Coronary artery (tissue), 2 donors: ENCODE measurements at places on chromosomes 13 and 19.

- DNase-seq: no peak
Observed at GRCh38 chr13:107866032-107866940, 349.1 kb downstream of the LIG4 start.

DNA sequence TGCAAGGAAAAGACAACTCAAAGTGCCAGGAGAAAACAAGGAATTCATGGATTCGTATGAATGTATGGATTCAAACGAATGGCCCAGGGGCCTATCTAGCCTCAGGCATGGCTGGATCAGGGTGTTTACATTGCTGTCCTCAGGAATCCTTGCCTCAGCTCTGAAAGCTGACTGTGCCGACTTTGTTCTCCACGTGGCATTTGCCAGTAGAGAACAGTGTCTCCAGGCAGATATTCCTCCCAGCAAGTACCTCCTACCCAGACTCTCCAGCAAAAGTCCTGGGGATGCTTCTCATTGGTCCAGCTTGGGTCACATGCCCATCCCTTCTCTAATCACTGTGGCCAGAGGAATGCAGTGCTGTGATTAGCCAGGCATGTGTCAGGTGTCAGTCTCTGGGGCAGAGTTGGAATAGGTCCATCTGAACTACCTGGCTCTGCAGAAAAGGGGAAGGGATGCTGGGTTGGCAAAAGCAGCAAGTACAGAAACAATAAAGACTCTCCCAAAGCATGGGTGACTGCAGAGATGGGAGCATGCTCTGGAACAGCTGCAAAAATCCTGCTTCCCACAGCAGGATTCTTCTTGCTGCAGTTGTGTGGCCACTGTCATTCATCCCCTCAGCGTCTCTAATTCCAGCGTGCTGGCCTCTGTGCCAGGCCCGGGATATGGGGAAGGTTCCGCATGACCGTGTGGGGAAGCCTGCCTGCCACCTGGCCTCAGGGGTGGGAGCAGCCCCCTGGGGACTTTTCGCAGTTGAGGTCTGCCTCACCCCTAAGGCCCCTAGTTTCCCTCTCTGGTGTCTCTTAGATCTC lies 30.0 kb downstream of the CCNE1 start:
- no peak for DNase-seq

- DNase-seq: no peak
Observed at GRCh38 chr19:18477974-18478373, 40.0 kb upstream of the ISYNA1 start.

GRCh38 chr19:35403116-35403760 lies 32.4 kb downstream of the GPR42 start:
- DNase-seq: no peak

- no peak for DNase-seq
Observed at GRCh38 chr13:30418717-30419459, 3.4 kb upstream of the UBE2L5 start.

DNA sequence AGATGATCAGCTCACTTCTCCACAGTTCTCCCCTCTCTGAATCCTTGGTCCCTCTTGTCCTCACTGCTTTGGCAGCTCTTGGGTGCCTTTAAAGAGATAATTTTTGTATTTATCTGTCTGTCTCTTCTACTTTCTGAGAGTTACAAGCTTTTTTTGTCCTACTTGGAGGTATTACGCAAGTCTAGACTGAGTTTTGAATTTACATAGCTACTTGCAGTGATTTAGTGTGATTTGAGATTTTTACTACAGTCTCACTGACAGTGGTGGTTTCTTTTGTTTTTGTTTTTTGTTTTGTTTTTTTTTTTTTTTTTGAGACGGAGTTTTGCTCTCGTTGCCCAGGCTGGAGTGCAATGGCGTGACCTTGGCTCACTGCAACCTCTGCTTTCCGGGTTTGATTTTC lies 22.1 kb downstream of the URI1 start:
- no peak for DNase-seq

GRCh38 chr13:52374389-52374788 lies 31.6 kb downstream of the THSD1 start:
- DNase-seq: no peak

- no peak for DNase-seq
Observed at GRCh38 chr19:5594521-5594950, 26.8 kb upstream of the TINCR start.

DNA sequence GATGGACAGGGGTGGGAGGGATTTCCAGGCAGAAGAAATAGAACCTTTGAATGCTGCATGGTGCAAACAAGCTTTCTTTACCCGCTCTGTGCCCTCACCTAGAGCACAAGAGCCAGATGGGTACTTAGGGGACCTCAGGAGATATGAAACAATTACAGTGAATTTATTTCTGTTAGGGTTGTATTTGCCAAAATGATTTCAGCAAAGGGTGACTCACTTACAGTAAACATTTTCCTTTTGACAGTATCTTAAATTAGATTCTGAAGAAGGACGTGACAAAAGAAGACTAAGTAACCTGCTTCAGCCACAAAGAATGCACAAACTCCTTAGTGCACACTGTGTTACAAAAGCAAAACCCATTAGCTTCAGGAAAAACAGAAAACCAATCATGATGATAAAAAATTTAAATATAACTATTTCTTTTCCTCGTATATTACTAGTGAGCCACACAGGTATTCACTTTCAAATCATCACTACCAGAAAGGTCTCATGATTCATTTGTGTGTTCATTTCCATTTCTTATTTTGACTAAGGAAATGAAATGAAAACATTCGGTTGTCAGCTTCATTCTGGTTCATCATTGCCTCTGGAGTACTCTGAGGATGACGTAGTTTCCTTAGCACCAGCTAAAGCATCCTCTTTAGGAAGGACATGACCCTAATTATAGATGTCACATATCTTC lies 158.8 kb downstream of the NHLRC3 start:
- no peak for DNase-seq

DNA sequence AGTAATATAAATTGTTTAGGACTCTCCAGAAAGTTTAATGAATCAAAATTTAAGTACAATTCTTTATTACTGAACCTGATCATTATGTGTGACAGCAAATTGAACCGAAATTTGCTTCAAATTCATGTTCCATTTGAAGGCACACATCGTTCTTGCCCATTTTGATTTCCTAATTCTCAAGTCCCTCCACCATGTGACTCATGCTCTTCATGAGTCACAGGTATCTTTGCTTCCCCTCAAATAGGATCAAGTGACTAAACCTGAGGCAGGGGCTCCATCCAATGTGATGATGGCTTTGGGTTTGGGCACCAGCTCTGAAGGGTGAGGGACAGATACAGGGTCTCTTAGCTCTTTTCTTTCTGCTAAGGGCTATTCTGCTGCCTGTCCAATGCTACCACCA lies 86.1 kb downstream of the THSD1 start:
- DNase-seq: no peak

GRCh38 chr13:111005808-111006505 lies 91.1 kb upstream of the ANKRD10 start:
- DNase-seq: no peak

DNA sequence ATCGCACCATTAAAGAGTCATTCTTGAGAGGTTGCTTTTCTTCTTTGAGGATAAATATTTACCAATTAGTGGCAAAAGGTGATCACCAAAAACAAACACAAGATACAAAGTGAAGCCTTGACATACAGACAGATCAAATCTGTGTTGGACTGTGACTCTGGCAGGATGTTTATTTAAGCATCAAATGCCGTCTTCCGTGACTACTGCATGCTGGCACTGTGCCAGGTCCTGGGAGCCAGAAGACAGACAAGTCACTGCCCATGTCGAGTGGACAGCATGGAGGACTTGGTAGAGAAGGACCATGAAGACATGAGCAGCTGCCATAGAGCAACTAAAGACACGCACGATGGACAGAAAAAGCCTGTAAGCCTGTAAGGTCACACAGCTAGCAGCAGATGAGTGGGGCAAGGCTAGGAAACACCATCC lies 92.8 kb upstream of the FARP1 start:
- DNase-seq: no peak

GRCh38 chr13:73190477-73190876 lies 131.7 kb downstream of the KLF5 start:
- DNase-seq: no peak

DNA sequence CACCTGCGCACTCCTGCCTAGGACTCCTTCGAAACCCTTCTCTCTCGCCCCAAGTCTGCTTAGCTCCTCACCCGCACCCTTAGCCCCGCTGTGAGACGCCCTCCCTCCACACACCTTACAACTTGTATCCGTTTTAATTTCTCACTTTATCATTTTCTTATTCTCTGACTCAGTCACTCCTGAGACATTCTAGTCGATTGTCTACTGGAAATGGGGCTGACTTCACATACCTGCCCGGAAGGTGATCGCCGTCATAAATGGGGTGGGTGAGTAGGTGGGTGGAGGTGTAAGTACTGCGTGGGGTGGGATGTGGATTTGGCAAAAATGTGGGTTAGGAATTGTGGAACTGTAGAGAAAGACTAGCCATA lies 714 bp downstream of the NDFIP2 start:
- no peak for DNase-seq

DNA sequence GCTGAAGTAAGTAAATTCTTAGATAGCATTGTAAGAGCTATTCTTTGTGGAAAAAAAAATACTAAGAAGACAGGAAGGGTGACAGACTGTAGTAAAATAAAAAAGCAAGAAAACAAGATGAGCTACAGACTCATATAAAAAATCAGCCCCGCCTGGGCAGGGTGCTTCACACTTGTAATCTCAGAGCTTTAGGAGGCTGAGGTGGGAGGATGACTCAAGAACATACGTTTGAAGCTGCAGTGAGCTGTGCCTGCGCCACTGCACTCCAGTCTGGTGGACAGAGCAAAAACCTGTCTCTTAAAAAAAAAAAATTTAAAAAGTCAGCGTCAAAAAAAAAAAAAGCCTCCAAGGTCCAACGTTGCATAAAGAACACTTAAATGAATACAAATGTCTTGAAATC lies 102.1 kb downstream of the VWA8 start:
- DNase-seq: no peak

DNA sequence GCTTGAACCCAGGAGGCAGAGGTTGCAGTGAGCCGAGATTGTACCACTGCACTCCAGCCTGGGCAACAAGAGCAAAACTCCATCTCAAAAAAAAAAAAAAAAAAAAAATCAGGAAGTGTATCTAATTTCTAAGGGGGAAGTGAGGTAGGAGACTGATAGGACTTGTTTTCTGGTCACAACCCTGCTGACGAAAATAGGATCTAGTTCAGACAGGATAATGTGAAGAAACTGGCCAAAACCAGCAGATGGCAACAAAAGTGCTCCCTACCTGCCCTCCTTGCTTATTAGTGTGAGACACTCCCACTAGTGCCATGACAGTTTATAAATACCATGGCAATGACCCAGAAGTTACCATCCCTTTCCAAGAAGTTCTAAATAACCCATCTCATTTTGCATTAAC lies 36.0 kb upstream of the KPNA3 start:
- DNase-seq: no peak

DNA sequence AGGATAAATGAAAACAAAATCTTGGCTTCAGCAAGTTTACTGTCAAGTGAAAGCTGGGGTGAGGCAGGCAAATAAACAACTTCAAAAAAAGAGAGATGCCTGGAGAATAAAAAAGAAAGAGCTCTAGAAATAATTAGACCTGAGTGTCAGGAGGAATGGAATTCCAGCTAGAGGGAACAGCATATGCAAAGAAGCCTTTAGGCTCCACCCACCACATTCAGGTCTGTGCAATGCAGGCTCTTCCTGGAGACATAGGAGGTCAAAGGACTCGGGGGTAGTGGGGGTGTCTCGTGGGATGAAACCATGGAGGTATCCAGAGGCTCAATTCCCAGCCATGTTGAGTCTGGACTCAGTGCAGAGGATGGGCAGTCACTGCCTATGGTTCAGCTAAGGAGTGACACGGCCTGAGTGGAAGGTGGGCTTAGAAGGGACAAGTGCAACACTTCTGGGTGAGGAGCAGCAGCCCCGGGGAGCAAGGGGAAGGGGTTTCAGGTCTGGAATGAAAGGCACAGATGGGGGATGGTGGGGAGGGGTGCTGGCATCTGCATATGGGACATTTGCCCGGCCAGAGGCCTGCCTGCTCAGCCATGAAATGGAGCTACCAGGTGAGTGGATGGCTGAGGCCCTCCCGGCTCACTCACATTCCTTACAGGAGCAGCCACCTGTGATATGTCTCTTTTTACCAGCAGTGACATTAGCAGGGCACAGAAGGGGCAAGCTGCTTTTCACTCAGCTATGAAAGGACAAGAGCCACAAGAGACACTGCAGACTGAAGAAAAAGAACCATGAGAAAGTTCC lies 12.3 kb downstream of the LATS2 start:
- no peak for DNase-seq

- DNase-seq: no peak
Observed at GRCh38 chr13:99845161-99845874, 126.2 kb downstream of the ZIC5 start.
